ENCODE measurements at places on chromosomes 1 and 21.

DNA sequence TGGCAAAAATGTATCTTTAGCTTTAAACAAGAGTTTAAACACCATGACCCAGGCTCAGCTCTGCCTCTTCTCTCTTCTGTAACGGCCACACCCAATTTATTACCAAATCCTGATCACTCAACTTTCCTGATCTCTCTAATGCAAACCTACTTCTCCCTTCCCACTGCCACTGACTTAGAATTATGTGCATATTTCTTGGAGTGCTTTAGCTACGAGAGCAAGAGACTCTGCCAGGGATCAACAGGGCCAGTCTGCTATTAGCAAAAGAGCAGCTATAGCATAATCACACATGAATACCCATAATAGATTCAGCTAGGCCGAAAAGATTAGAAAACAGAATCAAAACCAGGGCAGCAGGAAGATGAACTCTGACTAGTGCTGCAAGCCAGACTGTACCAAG is 215.5 kb downstream of the MRPL39 start:
- no peak for DNase-seq

- DNase-seq, result no peak
Observed at GRCh38 chr1:48678710-48679505, 97.8 kb downstream of the BEND5 start.

- no peak for DNase-seq
Observed at GRCh38 chr1:90277270-90277669, 282.4 kb downstream of the ZNF326 start.

DNA sequence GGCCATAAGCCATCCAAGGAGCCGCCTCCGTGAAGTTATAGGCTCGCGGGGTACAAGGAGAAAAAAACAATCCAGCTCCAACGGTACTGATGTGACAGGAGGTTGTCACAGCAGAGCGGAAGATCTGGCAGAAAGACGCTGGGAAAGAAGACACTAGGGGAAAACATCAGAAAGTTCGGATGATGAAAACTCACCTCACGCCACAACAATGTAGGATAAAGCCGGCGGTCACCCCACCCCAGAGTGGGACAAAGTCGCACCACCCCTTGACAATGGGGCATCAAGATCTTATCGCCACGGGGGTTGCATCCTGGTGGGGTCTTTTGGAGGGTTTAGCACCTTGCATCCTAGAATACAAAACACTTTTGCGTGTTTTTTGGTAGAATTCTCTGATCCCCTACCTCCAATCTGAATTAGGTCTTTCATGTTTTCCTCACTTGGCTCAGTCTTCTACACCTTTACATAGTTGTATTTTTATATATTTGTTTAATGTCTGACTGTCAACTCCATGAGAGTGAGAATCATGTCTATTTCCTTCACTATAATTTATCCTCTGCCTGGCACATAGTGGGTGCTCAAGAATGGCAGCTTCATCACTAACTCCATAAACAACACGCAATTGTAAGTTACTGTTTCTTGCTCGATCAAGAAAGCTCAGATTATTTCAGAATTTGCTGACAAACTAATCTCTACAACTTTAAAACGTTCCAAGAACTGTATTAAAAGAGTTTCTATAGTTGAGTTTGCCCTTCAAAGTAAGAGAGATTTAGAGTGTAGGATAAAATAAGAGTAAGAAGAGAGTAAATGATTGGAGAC is 611 bp upstream of the ZSWIM5 start:
- DNase-seq, result no peak

Measured in GOT3 (cell line).